ENCODE measurements at places on chromosomes 7 and 10.

DNA sequence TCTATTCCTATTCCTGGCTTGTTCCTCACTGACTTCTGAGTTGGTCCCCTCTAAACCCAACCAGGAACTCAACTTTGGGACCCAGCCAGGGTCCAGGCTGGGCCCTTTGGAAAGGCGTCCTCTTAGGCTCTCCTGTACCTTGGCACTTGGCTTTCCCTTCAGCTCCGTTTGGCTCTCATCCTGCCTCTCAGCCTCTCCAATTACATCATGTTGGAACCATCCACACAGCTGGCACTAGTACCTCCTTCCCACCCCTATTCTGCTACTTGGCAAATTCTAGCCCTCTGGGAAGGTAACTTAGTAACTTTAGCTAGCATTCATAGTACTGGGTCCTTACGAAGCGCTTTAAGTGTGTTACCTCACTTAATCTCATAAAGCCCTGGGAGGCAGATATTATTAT, 205.3 kb upstream of the HABP2 start:
- no peak for DNase-seq

- no peak for DNase-seq
Measured at GRCh38 chr7:150339409-150339809, 2.0 kb downstream of the RARRES2 start.

GRCh38 chr10:1049425-1049958, 573 bp upstream of the IDI1 start:
- DNase-seq = peak; percentile 17

DNA sequence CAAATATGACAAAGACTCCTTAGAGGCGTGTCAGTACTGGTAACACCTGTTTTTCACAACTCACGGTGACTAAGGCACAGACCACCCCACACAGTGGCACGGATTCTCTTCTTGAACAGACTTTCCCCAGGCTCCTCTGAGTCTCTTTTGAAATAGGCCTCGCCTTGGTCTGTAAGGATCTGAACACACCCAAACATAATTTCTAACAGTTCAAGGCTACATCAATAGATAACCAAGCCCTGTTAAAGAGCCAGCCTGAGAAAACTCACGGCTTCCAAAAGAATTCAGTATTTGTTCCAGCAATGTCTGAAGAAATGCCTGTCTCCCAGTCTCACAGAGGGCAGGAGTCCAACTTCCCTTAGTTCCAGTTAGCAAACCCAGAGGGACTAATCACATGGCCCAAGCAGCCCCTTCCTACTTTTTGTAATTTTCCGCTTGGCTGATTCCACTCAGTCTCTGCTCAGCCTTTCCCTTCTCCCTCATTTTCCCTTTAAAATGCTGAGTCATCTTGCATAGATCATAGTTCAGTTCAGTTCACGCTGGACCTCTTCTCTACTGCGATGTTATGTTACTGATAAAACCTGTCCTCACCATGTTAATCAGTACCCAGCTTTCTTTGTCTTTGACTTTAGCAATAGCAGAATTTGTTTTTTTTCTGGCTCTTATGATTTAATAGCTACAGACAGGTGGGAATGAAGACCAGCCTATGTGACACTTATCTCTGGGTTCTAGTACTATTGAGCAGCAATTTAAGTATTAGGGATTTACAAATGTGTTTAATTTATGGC, 22.6 kb upstream of the AKR1C3 start:
- no peak for DNase-seq

- DNase-seq = no peak
Measured at GRCh38 chr7:131932271-131932670, 375.8 kb upstream of the PODXL start.

DNA sequence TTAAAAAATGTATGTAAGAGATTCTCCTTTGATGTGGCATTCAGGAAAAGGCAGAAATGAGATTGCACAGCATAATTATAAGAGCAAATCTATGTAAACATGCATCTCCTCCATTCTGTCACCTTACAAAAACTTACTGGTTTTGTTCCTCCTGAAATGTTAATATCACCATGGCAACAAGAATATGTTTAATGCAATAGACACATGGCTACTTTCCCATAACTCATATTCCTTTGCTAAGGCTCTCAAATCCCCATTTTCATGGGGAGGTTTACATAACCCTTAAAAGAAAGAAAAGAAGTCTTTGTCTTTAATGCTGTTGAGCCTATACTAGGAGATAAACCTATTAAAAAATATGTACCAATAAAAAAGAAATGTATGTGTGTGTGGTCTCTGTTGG, 136.2 kb downstream of the ANK3 start:
- no peak for DNase-seq

DNA sequence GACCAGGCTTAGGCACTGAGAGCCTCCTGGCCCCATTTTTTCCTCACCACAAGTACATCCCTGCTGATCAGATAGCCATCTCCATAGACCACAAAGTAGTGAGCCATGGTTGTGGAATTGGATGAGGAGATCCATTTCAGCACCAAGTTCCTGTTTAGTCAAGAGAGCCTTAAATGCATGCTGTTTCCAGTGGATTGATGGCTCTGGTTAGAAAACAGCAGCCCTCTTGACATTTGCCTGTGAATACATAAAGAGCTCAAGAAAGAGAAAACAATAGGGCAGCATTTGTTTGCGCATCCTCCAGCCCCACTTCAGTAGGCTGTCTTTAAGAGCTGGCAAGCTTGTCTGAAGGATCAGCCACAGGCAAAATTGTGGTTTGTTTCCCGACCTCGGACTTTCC, 251.2 kb downstream of the POU6F2 start:
- DNase-seq = no peak

GRCh38 chr7:147298611-147299043, 1182.0 kb downstream of the CNTNAP2 start:
- DNase-seq = no peak

- no peak for DNase-seq
Measured at GRCh38 chr7:23380961-23381360, 81.8 kb downstream of the MALSU1 start.

- no peak for DNase-seq
Measured at GRCh38 chr7:139915268-139915863, 86.3 kb downstream of the TBXAS1 start.

DNA sequence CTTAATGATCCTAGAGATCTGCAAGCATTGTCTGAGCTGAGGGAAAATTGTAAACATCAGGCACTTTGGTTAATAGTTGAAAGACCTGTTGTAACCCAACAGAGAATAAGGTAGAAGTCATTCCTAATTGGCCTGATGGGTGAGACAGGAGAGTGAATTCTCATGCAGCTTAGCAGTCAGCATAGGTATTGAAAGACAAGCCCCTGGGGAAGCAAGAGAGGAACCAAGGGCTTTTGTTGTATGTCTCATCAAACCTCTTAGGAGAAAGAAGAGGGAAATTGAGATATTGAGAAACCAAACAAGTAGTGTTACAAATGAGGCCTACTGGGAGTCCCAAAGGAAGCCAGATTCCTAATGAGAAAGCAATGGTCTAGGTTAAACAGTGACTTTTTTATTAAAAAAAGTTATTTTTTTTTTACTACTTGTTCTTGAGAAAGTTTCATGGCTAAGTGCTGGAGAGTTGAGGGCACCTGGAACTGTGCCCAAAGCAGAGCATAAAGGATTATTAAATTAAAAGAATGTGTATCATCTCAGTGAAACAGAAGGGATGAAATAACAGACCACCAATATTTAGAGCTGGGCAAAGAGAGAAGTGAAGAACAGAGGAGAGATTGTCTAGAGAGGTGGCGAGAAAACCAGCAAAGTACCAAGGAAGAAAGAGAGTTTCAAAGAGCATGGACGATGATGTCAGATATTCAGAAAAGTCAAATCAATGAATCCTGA, 168.9 kb downstream of the CDK14 start:
- DNase-seq = no peak

DNA sequence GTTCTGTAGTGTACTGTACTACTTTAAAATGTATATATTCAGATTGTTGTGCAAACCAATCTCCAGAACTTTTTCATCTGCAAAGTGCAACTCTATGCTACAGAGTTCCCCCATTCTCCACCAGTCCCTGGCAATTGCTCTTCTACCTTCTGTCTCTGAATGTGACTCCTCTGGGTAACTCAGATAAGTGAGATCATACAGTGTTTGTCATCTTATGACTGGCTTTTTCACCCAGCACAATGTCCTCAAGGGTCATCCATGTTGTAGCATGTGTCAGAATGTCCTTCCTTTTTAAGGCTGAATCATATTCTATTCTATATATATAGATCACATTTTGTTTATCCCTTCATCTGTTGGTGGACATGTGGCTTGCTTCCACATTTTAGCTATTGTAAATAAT, 10.8 kb downstream of the SLIT1 start:
- no peak for DNase-seq

DNA sequence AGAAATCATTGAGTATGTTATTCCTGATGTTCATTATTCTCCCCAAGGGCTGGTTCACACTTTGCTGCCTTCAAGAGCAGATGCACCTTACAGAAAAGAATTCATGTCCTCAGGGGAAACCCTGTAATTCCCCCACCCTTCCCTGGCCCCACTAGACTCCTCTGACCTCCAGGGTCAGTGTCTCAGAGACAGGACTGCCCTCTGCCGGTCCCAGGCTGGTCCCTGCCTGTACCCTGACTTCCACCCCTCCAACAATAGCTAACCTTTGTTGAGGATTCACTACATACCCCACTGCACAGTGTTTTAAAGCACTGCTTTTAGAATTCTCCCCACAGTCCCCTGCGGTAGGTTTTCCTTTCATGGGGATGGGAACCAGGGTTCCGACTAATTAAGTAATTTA, 4.4 kb upstream of the SEPHS1 start:
- no peak for DNase-seq

DNA sequence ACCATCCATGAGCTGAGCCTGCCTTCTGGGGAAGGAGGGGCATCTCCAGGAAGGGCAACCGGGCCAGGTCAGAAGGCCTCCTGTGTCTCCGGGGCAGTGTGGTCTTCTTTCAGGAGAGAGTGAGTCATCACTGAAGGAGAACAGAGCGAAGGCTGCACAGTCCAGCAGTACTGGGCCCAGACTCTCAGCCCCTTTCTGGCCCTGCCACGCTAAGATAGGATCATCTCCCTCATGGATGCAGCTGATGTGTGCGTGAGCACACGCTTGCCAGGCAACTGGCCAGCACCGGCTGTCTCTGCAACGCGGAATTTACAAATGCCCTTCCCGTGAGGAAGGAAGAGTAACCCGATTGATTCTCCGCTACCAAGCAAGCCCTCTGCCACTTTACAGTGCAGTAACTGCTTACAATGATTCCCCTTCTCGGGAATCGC, 328.2 kb downstream of the TNS3 start:
- no peak for DNase-seq

- DNase-seq = no peak
Measured at GRCh38 chr10:122995936-122996335, 12.7 kb downstream of the IKZF5 start.

GRCh38 chr10:78531088-78531487, 497.4 kb downstream of the RPS24 start:
- DNase-seq = no peak

GRCh38 chr7:156832195-156832877, 60.6 kb downstream of the LMBR1 start:
- no peak for DNase-seq

DNA sequence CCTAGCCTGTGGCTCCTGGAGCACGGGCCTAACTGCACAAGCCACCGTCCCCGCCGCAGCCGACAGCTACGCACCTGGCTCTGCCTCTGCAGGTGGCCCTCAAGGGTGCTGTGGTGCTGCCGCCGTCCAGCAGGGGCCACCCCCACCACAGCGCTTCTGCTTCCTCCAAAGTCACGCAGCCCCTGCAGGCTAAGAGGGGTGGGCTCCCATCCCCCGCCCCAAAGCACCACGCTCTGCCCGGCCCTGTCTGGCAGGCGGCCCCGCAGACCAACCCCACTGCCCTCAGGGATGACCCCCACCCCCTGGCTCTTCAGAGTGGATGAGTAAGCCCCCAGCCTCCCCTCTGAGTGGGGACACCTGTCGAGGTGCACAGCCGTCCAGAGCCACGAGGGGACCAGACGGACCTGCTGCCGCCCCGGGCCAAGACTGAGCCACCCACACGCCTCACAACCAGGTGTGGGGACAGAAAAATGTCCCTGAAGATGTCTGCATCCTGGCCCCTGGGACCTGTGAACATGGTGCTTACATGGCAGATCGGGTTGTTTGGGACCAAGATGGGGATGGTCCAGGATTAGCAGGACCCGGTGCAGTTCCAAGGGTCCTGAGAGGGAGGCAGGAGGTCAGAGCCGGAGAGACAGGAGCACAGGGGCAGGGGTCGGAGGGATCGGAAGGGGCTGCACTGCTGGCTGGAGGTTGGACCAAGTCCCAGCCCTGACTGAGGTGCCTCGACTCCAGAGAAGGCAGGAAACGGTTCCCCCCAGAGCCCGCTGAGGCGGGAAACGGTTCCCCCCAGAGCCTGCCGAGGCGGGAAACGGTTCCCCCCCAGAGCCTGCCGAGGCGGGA, 9.0 kb upstream of the ADAP1 start:
- DNase-seq = no peak

DNA sequence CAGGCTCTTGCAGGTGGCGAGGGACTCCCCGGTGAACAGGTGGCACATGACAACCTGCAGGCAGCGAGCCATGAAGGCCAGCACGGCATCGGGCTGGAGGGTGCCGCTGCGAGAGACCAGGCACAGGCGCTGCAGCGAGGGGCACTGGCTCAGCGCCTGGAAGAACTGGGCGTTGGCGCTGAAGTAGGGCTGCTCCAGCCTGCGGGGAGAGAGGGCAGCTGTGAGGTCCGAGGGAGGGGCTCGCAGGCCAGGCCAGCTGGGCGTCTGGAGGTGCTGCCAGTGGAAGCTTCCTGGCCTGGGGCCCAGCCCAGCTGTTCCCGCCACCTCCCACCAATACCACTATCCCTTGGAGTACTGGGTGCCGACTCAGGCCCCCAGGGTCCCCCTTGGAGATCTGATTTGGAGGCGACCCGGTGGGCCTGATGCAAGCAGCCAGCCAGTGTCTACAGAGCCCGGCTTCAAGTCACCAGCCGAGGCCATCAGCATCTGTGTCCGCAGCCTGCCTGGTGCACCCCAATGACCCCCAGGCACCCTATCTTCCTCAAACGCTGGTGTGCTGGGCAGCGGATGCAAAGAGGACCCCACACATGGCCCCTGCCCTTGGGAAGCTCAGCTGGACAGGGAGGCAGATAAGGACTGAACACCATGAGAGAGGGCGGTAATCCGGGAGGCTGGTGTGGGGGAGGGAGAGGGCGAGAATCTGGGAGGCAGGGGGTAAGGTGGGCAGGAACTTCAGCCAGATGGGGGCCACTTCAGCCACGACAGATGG, 67.8 kb upstream of the TNRC18 start:
- no peak for DNase-seq

DNA sequence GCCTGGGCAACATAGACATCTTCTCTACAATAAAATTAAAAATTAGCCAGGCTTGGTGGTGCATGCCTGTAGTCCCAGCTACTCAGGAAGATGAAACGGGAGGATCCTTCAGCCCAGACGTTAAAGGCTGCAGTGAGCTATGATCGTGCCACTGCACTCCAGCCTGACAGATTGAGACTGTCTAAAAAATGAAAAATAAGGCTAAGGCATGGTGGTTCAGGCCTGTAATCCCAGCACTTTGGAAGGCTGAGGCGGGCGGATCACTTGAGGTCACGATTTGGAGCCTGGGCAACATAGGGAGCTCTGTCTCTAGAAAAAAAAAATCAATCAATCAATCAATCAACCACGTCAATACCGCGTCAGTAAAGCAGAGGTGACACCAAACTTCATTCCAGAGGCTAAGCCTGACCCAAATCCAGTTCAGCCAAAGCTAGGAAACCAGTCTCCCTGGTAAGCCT, 31.1 kb downstream of the MRPS24 start:
- no peak for DNase-seq

GRCh38 chr7:4713183-4713784, 31.2 kb downstream of the FOXK1 start:
- DNase-seq = no peak
